ENCODE measurements at places on chromosomes 4 and X.

DNA sequence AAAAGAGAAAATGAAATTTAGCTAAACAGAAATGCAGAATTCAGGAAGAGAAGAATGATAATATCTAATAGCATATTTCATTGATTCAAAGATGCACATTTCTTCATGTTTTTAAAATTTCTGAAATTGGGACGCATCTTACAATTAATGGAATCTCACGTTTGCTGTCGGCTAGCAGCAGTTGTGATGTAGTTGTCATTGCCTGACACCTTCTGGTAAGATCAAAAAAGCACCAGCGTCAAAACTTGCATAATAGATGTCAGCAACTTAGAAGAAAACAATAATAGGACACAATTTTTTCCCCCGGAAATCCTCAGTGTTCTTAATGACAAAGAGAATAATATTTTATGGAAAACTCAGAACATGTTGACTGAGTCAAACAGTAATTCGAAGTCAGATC is 29.8 kb upstream of the SLC7A3 start:
- no peak for DNase-seq

- DNase-seq, result peak; percentile 59
Observed at GRCh38 chr4:25098964-25099891, 61.0 kb downstream of the SEPSECS start.

GRCh38 chr4:141169391-141169790 is 36.1 kb upstream of the RNF150 start:
- no peak for DNase-seq

GRCh38 chrX:66676413-66676812 is 37.5 kb upstream of the EDA2R start:
- DNase-seq, result peak; percentile 38

DNA sequence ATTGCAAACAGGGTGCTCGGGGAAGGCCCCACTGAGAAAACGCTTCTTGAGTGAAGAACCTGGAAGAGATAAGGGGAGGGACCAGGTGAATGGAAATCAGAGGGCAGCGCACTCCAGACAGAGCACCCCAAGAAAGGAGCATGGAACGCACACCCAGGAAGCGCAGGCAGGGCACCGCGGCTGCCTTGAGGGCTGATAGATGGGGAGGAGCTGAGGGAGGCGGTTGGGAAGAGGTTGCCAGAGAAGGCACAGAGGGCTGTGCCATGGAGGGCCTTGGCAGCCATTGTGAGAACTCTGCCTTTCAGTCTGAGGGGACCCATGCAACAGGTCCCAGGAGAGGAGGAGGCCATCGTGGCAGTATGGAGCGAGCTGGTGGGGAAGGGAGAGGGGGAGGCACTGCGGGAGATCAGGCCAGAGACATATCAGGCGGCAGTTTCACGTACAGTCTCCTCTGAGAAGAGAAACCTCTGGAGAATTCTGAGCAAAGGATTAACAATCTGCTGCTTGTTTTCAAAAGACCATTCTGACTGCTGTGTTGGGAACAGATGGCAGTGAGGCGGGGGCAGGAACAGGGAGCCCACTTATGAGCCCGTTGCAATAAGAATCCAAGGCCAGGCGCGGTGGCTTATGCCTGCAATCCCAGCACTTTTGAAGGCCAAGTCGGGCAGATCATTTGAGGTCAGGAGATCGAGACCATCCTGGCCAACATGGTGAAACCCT is 83.7 kb downstream of the PCYT1B start:
- no peak for DNase-seq

GRCh38 chr4:9859810-9860209 is 78.4 kb downstream of the DRD5 start:
- no peak for DNase-seq

Measured in stromal cell of bone marrow (primary cell).